ENCODE measurements at places on chromosomes 1 and 21. TPM values are rescaled to one million over a fixed set of nuclear protein-coding genes. Genes with fewer than 3 reads are reported as not detected.

The MYCL gene
- total RNA-seq: not detected

The FMO4 gene
- 0.85 TPM for total RNA-seq

The SPRR2D gene
- not detected for total RNA-seq

The UBE2U gene
- total RNA-seq: not detected

The GRIK1 gene
- not detected for total RNA-seq

The DEPDC1 gene
- total RNA-seq: 13.7 TPM

The RGS4 gene
- not detected for total RNA-seq

The ERVH48-1 gene
- 0.59 TPM for total RNA-seq

The S100A12 gene
- total RNA-seq: not detected

The CYP4Z1 gene
- not detected for total RNA-seq

The ITGB3BP gene
- total RNA-seq: 38.4 TPM

The NBPF8 gene
- total RNA-seq: 31.1 TPM

The SPRR3 gene
- not detected for total RNA-seq

The DCDC2B gene
- not detected for total RNA-seq

The PRUNE1 gene
- 17.7 TPM for total RNA-seq

The REN gene
- total RNA-seq: not detected

The TGFB2 gene
- total RNA-seq: 0.12 TPM

The ASTN1 gene
- not detected for total RNA-seq

The IFNLR1 gene
- total RNA-seq: 1.6 TPM

The PTAFR gene
- total RNA-seq: 0.49 TPM

The COX20 gene
- 19.6 TPM for total RNA-seq

The DIRAS3 gene
- not detected for total RNA-seq

The NPR1 gene
- not detected for total RNA-seq

The FAM151A gene
- total RNA-seq: not detected

The S100A8 gene
- not detected for total RNA-seq

The RIPPLY3 gene
- not detected for total RNA-seq

The LAPTM5 gene
- total RNA-seq: 477 TPM

The TEDDM1 gene
- total RNA-seq: not detected

The SF3B4 gene
- 112 TPM for total RNA-seq

The PLA2G2F gene
- not detected for total RNA-seq
